ENCODE measurements at places on chromosomes 12 and 14.

- DNase-seq, result no peak
Observed at GRCh38 chr12:21828779-21829178, 54.3 kb upstream of the KCNJ8 start.

DNA sequence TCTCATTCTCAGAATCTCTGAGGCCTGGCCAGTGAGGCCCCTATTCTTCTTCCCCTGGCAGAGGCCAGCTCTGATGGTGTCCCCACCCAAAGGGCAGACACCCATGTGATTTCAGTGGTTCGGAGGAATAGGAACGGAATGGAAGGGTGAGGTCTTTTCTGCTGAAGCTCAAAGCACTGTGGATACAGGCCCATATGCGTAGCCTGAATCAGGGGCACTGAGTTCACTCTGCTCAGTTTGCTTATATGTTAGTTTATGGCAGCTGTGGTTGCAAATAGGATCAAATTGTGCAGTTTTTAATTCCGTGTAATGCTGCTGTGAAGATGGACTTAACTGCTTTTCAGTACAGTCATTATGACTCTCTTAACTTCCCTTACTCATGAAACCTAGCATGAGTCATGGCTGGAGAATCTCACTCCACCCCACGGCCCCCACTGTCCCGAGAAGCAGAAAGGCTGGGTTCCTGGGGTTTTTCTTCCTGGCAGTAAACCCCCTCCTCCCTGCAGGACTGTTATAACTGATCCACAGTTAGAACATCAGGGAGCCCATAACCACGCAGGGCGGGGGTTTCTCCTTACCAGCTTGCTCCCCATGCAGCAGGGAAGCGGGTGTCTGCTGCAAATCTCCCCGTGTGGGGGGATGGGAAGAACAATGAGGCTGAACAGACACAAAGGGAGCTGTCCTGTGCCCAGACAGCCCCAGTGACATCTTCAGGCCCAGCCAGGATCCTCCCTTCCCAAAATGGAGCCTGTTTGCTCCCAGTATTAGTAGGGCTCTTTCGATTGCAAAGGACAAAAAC, 122.7 kb downstream of the SLC38A6 start:
- DNase-seq, result no peak

GRCh38 chr12:79687711-79688260, 3.0 kb downstream of the PAWR start:
- DNase-seq, result no peak

GRCh38 chr12:99627459-99627858, 20.1 kb upstream of the GARIN6 start:
- DNase-seq, result no peak

All from activated naive CD4-positive, alpha-beta T cell treated with anti-CD3 and anti-CD28 coated beads, Interleukin-2, amount 10 ng/mL, durations not matched to agents 7 days and 5 days (primary cell).